Large intestine (tissue), 12 donors: ENCODE measurements at places on chromosomes 12 and 14. TPM values are rescaled to one million over a fixed set of nuclear protein-coding genes. Genes with fewer than 3 reads are reported as not detected.

- DNase-seq: no peak
- H3K27me3 ChIP-seq: peaks cover 43% of the 10 kb centered on the region
- H3K4me3 ChIP-seq: no peak overlapping the region
- H3K27ac ChIP-seq: no peak overlapping the region
These were observed 17.5 kb upstream of the VSX2 start for GRCh38 chr14:74221741-74222140.

DNA sequence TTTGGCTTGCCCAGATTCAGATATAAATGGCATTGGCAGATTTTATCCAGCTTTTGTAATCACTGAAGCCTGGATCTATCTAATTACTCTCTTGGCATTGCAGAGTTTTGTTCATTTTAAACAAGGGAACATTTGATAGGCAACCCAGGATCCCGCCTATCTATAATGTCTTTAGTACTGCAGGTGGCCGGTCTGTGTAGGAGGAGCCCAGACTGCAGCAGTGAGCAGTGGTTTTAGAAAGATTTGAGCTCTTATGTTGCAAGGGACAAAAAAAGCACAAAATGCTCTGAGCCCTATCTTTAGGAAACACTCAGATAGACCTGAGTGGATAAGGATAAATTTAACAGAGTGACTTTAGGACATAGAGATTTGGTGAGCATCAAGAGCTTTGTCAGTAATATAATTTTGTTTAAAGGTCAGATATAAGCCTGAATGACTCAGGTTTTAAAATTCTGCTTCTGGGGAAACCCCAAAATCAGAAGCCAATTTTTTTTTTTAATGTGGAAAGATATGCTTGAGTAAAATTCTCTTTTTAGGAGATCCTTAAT is 165.5 kb downstream of the SLC5A8 start:
- no peak overlapping the region for H3K4me3 ChIP-seq
- no peaks in the 10 kb centered on the region for H3K36me3 ChIP-seq

DNA sequence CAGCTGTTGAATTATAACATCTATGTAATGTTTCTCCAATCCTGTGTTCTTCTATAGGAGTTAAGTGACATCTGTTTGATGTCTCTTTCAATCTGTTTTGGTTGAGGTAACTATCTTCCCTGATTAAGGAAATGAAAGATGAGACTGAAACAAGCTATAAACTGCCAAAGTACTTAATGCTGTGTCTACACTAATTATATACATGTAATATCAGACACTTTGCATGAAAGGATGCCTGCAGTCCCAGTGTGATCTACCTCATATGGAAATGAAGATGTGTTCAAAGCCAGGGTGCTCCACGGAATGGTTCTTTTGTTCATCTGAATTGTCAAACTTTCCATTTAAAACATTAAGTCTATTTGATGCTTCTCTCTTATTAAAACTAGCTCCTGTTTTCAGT is 958.3 kb downstream of the GALC start:
- H3K27me3 ChIP-seq: no peaks in the 10 kb centered on the region
- no peaks in the 10 kb centered on the region for H3K4me1 ChIP-seq
- no peak overlapping the region for H3K27ac ChIP-seq
- no peaks in the 10 kb centered on the region for H3K36me3 ChIP-seq
- DNase-seq: no peak

RTL1 gene
- 0.16 TPM for polyA plus RNA-seq

AQP6 gene
- 0.49 TPM for polyA plus RNA-seq

- H3K27ac ChIP-seq: no peak overlapping the region
- no peaks in the 10 kb centered on the region for H3K27me3 ChIP-seq
- DNase-seq: no peak
- H3K4me1 ChIP-seq: no peaks in the 10 kb centered on the region
- H3K36me3 ChIP-seq: peaks cover 13% of the 10 kb centered on the region
These were observed 27.6 kb downstream of the KICS2 start for GRCh38 chr12:64194333-64195149.

EVL gene
- 119 TPM for polyA plus RNA-seq

DNA sequence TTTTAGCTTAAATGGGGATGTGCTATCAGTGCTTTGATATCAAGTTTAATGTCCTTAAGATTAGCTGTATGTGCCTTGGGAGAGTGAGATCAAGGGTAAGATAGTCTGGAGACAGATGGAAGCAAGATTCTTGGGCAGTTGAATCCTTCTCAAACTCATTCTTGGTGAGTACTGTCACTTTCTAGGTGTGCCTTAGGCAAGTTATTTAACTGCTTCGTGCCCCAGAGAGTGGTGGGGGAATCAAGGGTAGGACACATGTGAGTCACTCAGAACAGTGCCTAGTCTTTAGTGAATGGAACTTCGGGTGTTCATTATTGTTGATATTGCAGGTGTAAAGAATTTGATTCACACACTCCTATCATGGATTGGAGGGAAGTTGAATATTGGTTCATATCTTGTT is 803.7 kb downstream of the DIO2 start:
- no peaks in the 10 kb centered on the region for H3K36me3 ChIP-seq
- no peaks in the 10 kb centered on the region for H3K4me1 ChIP-seq
- no peaks in the 10 kb centered on the region for H3K27me3 ChIP-seq
- no peak for DNase-seq
- no peak overlapping the region for H3K4me3 ChIP-seq
- no peak overlapping the region for H3K27ac ChIP-seq

- no peak for DNase-seq
- no peaks in the 10 kb centered on the region for H3K27me3 ChIP-seq
- H3K36me3 ChIP-seq: no peaks in the 10 kb centered on the region
- H3K4me3 ChIP-seq: no peak overlapping the region
- H3K4me1 ChIP-seq: peaks cover 7% of the 10 kb centered on the region
- peak overlapping the region; percentile 31 for H3K27ac ChIP-seq
These were observed 36.3 kb downstream of the RPS29 start for GRCh38 chr14:49549881-49550280.

DNA sequence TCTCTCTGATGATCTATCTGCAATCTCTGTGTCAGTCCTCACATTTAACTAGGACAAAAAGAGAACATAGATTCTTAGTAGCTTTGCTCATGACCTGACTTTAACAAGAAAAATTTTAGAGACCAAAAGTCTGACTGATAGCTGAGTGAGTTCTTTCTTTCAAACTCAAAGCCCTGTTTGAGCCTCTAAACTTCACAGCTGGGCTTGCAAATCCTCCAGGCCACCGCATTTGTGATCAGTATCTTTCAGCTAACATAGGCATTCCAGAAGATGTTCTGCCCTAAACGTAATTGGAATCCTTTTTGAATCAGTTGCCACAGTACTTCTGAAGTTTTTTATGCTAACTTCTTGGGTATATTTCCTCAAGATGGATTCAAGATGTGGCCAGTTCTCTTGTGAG is 459.0 kb downstream of the DPF3 start:
- H3K4me3 ChIP-seq: no peak overlapping the region
- no peaks in the 10 kb centered on the region for H3K36me3 ChIP-seq
- peaks cover 3% of the 10 kb centered on the region for H3K27me3 ChIP-seq
- no peak for DNase-seq
- H3K27ac ChIP-seq: no peak overlapping the region
- H3K4me1 ChIP-seq: no peaks in the 10 kb centered on the region

ZNF385A gene
- polyA plus RNA-seq: 4.7 TPM

PMEL gene
- polyA plus RNA-seq: 5.7 TPM

DNA sequence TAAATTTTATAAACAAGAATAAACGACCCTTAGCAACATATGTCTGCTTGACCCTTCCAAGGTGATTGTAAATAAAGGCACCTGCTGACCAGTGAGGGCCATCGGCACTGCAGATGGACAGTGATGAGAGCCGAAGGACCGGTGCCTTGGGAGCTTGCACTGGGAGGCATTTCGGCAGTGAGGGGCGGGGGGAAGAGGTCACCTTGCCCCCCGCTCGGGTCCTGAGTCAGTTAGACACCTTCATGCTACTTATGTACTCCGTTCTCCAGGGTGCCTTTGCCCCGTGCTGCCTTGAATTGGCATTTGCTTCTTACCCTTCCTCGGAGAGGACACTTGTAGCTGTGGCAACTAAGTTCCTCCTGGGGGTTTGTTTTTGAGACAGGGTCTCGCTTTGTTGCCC is 23.0 kb downstream of the MMAB start:
- H3K27me3 ChIP-seq: peaks cover 38% of the 10 kb centered on the region
- H3K36me3 ChIP-seq: no peaks in the 10 kb centered on the region
- H3K4me1 ChIP-seq: no peaks in the 10 kb centered on the region
- no peak overlapping the region for H3K4me3 ChIP-seq
- DNase-seq: no peak

- no peak overlapping the region for H3K27ac ChIP-seq
- DNase-seq: no peak
- H3K27me3 ChIP-seq: no peaks in the 10 kb centered on the region
These were observed 226.7 kb downstream of the FUT8 start for GRCh38 chr14:65639216-65639615.

GRCh38 chr12:3496957-3497356 is 6.0 kb downstream of the PRMT8 start:
- H3K27me3 ChIP-seq: peaks cover 45% of the 10 kb centered on the region
- no peak overlapping the region for H3K27ac ChIP-seq
- H3K4me3 ChIP-seq: no peak overlapping the region
- no peak for DNase-seq

GRCh38 chr14:37051153-37051552 is 121.3 kb downstream of the SLC25A21 start:
- no peaks in the 10 kb centered on the region for H3K4me1 ChIP-seq
- no peak overlapping the region for H3K4me3 ChIP-seq
- no peaks in the 10 kb centered on the region for H3K27me3 ChIP-seq
- H3K27ac ChIP-seq: no peak overlapping the region

IFNG-AS1 gene
- 0.13 TPM for polyA plus RNA-seq

DLGAP5 gene
- 11.6 TPM for polyA plus RNA-seq

CLEC9A gene
- polyA plus RNA-seq: 2.5 TPM

DNA sequence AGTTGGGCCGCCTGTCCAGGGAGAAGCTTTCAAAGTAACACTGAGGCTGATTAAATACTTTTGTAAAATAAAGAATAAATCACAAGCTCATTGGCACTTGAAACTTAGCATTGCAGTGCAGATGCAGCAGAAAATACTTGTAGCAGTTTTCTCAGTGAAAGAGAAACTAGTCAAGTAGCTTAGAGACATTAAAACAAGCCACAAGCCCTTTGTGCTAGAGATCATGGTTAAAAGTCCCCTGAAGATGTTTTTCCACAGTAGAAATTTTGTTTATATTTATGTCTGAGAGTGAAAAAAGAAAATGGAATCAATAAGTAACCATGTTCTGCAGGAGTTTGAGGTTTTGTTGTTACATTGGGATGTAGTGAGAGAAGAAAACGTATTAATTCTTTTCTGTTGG is 5.9 kb downstream of the PSEN1 start:
- H3K27ac ChIP-seq: peak overlapping the region; percentile 47
- no peaks in the 10 kb centered on the region for H3K36me3 ChIP-seq
- peaks cover 16% of the 10 kb centered on the region for H3K4me1 ChIP-seq
- no peak for DNase-seq

- H3K27me3 ChIP-seq: no peaks in the 10 kb centered on the region
- no peak overlapping the region for H3K4me3 ChIP-seq
- H3K4me1 ChIP-seq: peaks cover 26% of the 10 kb centered on the region
These were observed 5.1 kb downstream of the KMT5A start for GRCh38 chr12:123388951-123389559.

- H3K4me1 ChIP-seq: no peaks in the 10 kb centered on the region
- H3K4me3 ChIP-seq: no peak overlapping the region
- H3K27me3 ChIP-seq: no peaks in the 10 kb centered on the region
- no peaks in the 10 kb centered on the region for H3K36me3 ChIP-seq
- DNase-seq: no peak
These were observed 25.4 kb downstream of the DHRS2 start for GRCh38 chr14:23661542-23661941.

GRCh38 chr12:81992461-81992860 is 233.3 kb upstream of the PPFIA2 start:
- DNase-seq: peak; percentile 8
- H3K27me3 ChIP-seq: no peaks in the 10 kb centered on the region
- peaks cover 4% of the 10 kb centered on the region for H3K4me1 ChIP-seq
- no peaks in the 10 kb centered on the region for H3K36me3 ChIP-seq
- H3K27ac ChIP-seq: no peak overlapping the region

AMDHD1 gene
- 2.7 TPM for polyA plus RNA-seq

DNA sequence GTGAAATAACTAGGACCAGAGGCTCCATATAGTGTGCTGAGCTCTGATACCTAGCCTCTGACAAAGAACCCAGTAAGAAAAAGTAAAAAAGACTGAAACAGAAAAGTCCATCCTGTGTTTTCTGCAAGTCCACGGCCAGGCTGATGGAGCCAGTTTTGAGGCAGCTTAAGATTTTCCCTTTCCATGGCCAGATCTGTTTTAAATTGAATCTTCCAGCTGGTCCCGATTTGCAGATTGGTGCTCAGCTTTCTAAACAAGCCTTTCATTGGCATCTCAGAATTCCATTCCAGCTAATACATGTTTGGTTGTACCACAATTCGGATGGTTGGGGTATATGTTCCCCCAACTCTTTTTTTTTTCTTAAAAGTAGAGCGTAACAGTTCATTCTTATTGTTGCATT is 152.0 kb downstream of the DACT1 start:
- H3K4me3 ChIP-seq: no peak overlapping the region
- H3K27me3 ChIP-seq: no peaks in the 10 kb centered on the region
- H3K36me3 ChIP-seq: no peaks in the 10 kb centered on the region
- H3K4me1 ChIP-seq: peaks cover 6% of the 10 kb centered on the region
- H3K27ac ChIP-seq: no peak overlapping the region

DNA sequence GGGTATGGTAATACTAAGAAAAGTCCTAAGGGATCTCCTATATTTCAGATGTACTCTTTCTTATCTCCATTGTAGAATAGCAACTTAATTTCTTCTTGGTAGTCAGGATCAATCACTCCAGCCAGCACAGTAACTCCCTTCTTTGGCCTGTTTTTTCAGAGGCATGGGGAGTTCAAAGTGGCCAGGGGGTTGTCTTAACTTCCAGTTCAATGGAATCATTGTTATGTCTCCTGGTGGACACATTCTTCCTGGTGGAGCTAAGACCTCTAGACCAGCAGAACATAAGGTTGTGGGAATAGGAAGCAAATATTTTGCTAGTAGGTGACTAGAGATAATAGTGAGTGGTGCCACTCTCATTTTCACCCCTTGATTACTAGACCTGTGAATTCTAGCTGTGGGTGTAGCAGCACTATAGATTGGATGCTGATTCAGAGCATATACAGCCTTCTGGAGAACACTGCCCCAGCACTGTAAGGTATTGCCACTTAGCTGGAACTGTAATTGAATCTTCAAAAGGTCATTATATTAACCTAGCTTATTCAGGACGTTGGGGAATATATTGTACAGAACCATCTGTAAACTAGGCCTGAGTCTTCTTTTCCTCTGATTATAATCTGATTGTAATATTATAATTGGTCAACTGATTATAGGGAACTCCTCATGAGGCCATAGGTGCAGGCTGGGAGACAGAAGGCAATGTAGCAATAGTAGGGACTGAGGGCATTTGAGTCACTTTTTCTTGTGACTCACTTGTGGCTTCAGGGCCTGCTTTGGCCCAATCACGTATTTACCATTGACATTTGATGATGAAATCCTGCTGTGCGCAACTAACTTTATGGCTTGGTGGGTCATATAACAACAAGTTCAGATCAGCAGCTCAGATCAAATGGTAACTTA is 60.2 kb upstream of the ATP2B1 start:
- DNase-seq: peak; percentile 92
- peaks cover 15% of the 10 kb centered on the region for H3K4me1 ChIP-seq
- H3K27ac ChIP-seq: peak overlapping the region; percentile 83
- no peaks in the 10 kb centered on the region for H3K27me3 ChIP-seq
- no peaks in the 10 kb centered on the region for H3K36me3 ChIP-seq
- no peak overlapping the region for H3K4me3 ChIP-seq

GRCh38 chr12:24561411-24561871 is 387.5 kb downstream of the BCAT1 start:
- no peaks in the 10 kb centered on the region for H3K36me3 ChIP-seq
- peaks cover 49% of the 10 kb centered on the region for H3K27me3 ChIP-seq
- DNase-seq: peak; percentile 13
- peak overlapping the region; percentile 74 for H3K27ac ChIP-seq
- H3K4me3 ChIP-seq: peak overlapping the region; percentile 68

- H3K27me3 ChIP-seq: no peaks in the 10 kb centered on the region
- no peaks in the 10 kb centered on the region for H3K4me1 ChIP-seq
- no peak overlapping the region for H3K4me3 ChIP-seq
- H3K36me3 ChIP-seq: no peaks in the 10 kb centered on the region
- H3K27ac ChIP-seq: no peak overlapping the region
These were observed 20.3 kb downstream of the HVCN1 start for GRCh38 chr12:110668480-110669192.
